ENCODE measurements at places on chromosomes 7 and 10.

GRCh38 chr7:2079332-2080059 is 153.2 kb downstream of the MAD1L1 start:
- no peak for DNase-seq

GRCh38 chr10:7409045-7409731 is 1.6 kb downstream of the SFMBT2 start:
- no peak for DNase-seq

DNA sequence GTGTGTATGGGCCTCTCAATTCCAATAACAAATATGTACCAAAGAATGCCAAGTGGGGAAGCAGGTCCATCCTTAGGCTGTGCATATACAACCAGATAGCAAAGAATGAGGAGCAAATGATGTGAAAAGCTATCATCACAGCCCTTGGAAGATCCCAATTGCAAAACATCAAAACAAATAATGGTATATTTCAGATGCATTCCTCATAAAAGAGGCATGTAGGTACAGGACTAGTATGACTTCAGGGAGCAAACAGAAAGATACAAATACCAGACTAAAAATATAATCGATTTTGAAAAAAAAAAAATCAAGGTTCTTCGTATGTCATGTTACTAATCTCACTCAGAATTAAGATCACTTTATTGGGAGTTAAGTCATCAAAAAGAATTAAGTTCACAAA is 18.5 kb upstream of the SPOCK2 start:
- no peak for DNase-seq

DNA sequence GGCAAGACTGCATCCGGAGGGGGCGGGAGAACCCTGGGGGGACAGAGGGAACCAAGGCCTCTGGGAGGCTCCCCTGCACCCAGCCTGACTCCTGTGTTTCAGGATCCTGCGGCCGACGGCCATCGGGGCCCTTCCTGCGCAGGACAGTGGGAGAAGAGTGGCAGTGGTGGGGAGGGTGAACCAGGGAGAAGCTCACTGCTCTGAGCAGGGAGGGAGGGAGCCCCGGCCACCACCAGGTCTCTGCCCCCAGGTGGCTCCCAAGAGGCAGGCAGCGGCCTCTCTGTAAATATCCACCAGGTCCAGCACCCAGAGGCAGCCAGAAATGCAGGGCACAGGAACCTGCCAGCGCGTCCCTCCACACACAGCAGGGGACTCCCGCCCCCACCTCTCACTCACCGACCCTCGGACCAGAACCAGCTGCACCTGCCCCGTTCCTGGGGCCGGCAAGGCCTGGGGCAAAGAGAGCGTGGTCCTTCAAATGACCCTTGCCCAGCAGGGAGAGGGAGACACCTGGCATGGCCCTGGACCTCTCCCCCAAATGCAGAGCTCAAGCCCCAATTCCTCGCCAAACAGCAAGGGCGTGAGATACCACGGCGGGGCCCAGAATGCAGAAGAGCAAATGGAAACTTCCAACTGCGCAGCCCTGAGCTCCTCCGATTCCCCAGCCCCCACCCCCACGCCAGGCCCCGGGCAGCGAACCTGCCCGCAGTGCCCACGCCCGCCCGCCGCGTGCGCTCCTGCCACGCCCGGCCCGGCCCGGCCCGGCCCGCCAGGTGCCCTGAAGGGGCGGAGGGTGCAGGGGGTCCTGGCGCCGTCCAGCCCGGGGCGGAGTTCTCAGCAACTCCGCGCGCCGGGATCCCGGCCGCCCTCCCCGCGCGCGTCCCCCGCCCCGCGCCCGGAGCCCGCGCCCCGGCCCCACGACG is 805 bp downstream of the RASGEF1A start:
- DNase-seq: no peak

DNA sequence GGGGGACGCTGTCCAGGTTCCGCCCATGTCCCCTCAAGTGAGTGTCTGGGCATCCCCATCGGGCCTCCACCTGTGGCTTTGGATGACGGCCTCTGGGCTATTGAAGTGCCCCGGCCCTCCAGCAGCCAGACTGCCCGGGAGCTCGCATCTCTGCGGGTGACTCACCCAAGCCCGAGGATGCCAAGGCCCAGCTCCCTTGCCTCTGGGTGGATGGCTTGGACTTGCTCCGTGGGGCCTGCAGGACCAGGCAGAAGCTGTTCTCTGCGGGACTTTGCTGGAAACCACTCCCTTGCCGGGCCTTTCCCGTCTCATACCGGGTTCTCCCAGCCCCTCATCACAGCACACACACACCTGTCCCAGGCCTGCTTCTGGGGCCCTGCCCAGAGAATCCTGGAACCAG is 22.4 kb downstream of the DPYSL4 start:
- DNase-seq: no peak
